ENCODE measurements at places on chromosomes 12 and 14.

GRCh38 chr12:110320550-110320949, 39.5 kb downstream of the ATP2A2 start:
- DNase-seq: no peak

GRCh38 chr12:93002293-93003054, 73.4 kb upstream of the EEA1 start:
- DNase-seq: no peak

DNA sequence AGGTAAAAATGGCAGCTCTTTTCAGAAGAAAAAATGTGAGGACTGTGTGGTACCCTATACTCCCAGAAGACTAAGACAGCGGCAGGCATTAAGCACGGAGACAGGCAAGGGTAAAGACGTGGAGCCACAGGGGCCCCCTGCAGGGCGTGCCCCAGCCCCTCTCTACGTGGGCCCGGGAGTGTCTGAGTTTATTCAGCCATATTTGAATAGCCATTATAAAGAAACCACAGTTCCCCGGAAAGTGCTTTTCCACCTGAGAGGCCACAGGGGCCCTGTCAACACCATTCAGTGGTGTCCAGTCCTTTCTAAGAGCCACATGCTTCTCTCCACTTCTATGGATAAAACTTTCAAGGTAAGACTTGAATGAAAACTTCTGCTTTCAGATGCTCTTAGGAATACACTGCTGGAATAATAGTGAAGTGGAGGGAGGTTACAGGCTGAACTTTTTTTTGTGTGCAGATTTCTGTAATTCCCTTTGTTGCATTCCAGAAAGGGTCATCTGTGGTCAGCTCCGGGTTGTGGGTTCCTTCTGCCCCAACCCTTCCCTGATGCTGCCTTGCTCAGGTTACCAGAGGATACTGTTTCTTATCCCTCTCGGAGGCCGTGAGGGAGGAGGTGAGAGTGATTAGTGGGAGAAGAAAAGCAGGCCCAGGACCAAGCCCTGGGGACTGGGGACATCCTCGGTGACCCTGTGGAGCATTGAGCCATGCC, 58.4 kb downstream of the SLC25A47 start:
- DNase-seq: no peak

- DNase-seq: peak; percentile 51
These were observed 237.6 kb upstream of the AMIGO2 start for GRCh38 chr12:47317175-47317915.

DNA sequence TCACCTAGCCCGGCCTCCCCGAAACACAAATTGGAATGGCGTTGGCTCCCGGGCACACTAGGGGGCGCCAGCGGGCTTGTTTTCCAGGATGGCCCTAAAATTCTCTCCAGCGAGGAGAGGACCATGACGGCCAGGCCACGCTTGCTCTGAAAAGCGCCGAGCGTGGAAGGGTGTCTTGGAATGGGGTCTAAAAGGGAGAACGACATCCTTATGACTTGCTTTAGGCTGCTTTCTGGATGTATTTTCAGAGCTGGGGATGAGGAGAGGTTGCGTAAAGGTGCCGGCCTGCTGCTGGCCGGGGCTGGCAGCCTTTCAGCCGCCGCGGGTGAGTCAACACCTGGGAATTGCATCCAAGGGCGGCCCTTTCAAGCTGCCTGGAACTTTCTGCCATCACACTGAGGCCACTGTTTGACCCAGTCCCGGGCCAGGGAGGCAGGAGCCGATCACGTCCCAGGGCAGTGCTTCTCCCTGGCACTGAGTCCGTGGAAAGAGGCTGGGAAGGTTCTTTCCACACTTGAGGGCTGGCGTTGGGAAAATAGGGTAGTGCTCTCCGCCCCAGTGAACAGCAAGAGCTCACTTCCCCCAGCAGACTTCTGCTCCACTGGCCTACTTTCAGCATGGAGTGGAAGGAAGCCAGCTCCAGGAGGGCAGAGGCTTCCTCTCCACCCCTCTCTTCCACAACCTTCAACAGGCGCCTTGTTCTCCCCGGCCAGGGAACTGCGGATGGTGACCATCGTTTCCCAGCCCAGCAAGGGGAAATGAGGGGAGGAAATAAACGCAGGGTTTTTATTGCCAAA, 216.2 kb downstream of the TTC8 start:
- DNase-seq: peak; percentile 76

- no peak for DNase-seq
These were observed 118.4 kb upstream of the NCOR2 start for GRCh38 chr12:124685689-124686369.

GRCh38 chr12:102513272-102513671, 32.9 kb upstream of the IGF1 start:
- no peak for DNase-seq

DNA sequence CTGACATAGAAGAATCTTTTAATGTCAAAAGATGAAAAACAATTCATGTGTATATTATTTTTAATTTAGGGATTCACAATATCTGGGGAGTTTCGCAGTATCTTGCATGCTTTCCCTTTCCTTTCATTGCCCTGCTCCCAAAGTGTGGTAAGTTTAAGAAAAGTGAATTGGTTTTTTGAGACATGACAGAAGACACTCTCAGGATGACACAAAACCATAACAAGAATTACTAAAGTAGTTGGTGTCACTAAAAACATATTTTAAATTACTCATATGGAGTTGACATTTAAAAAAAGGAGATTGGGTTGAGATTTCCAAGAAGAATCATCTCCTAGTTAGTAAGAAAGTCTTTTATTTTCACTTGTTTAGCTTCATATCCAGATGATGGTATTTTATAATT, 5.1 kb upstream of the PCNX1 start:
- no peak for DNase-seq

- DNase-seq: no peak
These were observed 7.0 kb downstream of the CCND2 start for GRCh38 chr12:4280351-4281163.

DNA sequence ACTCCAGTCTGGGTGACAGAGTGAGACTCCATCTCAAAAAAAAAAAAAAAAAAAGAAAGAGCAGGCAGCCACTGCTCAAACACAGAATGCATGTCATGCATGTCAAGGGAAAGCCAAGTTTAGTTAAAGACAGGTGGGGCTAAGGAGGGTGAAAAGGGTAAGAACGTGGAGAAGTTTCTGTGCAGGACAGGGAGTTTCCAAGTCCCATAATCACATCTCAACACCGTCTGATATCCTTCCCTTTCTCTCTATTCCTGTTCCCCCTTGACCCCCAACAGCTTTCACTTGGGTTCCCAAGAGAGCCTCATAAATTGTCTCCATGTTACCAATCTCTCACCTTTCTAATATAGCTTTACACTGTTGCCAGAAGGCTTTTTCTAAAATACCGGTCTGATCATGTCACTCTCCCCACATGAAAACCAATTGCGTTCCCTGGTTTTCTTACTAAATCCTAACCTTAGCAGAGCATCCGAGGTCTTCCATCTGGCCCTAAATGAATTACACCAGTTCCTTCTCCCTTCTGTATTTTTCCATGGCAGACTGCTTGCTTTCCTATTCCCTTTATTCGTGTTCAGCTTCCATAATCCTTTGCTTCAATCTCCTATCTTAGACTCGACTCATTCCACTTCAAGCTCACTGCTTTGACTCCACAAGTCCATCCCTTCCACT, 37.0 kb downstream of the LIMA1 start:
- DNase-seq: no peak

Measured in CD4-positive, alpha-beta T cell treated with Interleukin-17A for 1 hour (primary cell).